Dorsolateral prefrontal cortex (tissue), 122 donors: ENCODE measurements at places on chromosomes 6 and 20.

GRCh38 chr20:21147593-21147992 lies 21.7 kb downstream of the KIZ start:
- DNase-seq: no peak

DNA sequence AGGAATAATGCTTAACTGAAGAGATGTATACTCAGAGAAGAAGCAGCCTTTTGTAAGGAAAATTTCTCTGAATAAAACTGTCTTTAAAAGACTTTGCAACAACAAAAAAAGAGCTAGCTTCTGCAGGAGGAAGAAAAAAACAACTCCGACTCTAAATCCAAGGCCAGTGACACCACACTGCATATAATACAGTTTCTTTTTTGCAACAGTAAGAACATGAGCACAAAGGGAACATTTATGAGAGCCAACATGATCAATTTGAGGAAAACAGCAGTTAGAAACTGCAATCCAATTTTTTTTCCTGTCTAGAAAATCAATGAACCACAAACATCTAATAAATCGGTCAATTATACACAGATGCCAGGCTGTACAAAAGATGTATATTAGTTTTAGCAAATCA lies 42.9 kb upstream of the UST start:
- DNase-seq: no peak

GRCh38 chr6:11206576-11206975 lies 25.9 kb downstream of the NEDD9 start:
- DNase-seq: no peak

DNA sequence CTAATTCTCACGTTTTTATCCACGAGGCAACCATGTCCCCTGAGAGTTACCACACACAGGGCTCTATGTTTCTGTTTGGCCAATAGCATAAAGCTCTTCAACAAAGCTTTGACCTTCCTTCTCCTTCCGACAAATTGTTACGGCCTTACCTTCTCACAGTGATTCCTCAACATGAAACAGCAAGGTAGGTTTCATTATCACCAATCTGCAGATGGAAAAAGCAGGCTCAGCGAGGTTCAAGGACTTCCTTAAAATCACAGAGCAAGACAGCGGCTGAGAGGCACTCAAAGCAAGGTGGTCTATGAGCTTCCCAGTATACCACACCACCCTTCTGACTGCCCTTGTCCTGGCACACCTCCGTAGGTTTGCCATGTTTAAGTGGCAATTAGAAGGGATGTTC lies 360.0 kb downstream of the CD83 start:
- no peak for DNase-seq
